ENCODE measurements at places on chromosomes 3 and 15.

DNA sequence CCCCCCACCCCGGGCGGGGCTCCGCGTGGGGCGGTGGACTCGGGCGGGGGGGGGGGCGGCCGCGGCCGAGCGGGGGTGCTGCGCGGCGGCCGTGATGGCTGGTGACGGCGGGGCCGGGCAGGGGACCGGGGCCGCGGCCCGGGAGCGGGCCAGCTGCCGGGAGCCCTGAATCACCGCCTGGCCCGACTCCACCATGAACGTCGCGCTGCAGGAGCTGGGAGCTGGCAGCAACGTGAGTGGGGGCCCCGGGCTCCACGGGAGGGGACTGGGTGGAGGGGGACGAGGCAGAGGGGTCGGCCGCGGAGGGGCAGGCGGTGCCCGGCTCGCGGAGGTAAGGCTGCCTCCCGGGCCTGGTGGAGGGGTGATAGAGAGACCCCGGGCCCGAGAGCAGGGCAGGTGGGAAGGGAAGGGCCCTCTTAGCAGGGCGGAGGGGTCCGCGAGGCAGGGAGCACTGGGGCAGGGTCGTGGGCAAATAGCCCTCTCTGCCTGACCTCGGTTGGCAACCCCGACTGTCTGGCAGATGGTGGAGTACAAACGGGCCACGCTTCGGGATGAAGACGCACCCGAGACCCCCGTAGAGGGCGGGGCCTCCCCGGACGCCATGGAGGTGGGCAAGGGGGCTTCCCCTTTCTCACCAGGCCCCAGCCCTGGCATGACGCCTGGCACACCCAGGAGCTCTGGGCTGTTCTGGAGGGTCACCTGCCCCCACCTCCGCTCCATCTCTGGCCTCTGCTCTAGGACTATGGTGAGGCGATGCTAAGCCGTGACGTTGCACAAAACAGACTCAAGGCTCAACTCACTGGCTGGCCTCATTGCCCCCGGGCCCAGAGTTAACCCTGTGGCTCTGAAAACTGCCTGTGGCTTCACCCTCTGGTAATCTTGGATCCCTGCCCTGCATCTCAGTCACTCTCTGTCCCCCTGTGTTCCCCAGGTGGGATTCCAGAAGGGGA lies at the start of gene ECE2:
ECE2 (plus strand) TSS at position 62 of the 950 bp plus-strand sequence; CDS start at position 194, 132 bp downstream.
- DNase-seq = no peak

- no peak for DNase-seq
Observed at GRCh38 chr15:76149291-76149915, 89.6 kb downstream of the TMEM266 start.

DNA sequence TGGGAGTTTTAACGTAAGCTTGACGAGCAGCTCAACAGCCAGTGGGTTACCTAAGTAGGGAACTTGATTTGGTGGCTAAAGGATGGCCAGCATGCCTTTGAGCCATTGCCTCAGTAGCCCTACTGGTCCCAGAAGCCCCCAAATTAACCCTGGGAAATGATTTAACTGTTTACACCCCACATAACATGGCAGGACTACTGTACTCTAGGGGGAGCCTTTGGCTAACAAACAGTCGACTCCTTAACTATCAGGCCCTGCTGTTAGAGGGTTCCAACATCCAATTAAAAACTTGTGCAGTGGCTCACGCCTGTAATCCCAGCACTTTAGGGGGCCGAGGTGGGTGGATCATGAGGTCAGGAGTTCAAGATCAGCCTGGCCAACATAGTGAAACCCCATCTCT lies 9.4 kb upstream of the SMCO1 start:
- no peak for DNase-seq

DNA sequence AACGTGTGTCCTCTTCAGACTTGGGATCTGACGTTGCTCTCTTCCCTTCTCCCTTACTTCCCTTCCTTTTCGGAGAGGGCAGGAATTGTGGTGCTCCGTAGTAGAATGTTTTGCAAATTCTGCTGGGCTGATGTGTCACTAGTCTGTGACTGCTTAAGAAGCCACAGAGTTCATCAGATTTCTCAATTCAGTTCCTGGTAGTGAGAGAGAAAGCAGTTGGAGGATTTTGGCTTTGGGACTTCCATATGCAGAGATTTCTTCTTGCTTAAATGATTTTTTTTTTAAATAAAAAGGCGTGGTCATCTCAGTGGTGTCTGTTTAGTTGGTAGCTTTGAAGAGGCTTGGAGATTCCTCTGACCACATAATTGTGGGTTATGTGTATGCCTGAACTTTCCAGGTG lies 10.1 kb downstream of the CEMIP start:
- DNase-seq = no peak

DNA sequence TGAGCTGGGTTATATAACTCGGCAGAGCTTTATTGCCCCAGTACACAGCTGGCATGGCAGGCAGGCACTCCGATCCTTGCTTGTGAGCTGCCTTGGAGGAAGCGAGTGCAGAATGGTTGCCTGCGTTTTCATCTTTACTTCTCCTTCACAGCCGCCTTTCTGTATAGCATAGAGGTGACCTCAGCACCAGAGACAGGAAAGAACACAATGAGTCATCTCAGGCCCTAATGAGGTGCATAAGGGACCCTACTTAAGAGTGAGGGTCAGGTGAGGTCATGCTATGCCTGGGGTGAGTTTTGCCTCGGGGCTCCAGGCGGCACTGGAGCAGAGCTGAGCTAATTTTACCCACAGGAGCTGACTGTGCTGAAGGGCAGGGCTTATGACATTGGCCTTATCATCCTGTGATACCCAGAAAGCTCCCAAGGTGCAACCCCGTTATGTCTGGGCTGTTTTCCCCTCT lies 43.5 kb downstream of the LPP start:
- no peak for DNase-seq

GRCh38 chr15:98560338-98560737 lies 88.0 kb upstream of the IGF1R start:
- DNase-seq = no peak

DNA sequence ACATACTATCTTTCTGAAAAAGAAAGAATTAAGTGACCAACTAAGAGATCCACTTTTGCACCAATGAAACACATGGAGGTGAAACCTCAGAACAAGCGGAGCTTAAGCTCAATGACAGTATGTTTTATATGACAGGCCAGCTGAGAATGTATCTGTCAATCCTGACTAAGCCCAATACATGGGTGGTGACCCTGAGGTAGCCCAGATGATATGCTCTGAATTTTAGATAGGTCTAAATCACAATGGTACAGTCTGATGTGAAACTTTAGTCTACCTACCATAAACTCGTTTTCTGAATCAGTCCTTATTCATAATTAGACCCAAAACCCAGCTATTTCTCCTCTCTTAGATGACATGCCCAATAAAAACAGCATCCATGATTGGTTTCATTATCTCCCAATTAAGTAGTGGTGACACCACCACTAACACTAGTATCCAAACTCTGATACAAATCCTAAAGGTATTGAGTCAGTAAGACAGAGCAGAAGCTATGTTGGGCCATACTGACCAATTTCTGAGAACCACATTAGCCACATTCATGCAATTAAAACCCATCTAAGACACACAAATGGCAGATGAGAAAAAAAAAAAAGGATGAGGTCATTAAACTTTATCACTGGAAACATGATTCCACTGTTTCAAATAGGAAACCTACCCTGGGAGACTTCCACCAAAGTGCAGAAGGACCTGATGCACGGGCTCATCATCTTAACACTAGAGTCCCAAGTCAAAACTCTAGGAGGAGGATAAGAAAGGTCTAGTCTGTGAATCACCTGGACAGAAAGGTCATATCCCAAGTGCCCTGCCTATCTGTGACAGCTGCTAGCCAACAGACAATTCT lies 20.6 kb downstream of the CMTM6 start:
- DNase-seq = no peak

DNA sequence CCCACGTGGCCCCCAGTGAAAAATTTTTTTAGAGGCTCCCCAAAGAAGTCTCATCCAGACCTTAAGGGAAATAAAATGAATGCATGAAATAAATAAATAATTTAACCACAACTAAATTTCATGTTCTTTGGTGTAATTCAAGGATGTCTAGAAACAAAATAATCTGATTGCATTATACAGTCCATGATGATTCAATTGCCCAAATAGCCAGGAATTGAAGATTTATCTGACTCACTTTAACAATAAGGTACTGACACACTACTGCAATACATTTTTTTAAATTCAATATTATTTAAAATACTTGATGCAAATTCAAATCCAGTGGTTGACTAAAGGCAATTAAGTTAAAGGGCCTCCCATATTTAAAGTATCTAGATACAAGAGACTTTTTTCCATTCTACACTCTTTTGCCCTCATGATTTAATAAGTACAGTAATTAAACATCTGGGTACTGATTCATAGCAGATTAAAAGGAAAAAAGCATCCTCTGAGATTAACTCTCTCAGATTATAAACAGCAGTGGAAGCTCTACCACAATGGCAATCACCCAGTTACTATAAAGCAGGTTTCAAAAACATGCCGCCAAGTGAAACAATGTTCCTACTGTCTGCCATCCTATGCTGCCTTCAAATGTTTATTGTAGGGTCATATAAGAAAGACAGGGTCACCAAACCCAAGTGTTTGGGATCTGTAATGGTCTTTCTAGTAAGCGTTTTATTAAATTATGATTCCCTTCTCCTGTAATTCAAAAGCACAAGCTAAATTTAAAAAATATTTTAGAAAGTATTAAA lies 9.9 kb downstream of the UQCC5 start:
- DNase-seq = no peak

DNA sequence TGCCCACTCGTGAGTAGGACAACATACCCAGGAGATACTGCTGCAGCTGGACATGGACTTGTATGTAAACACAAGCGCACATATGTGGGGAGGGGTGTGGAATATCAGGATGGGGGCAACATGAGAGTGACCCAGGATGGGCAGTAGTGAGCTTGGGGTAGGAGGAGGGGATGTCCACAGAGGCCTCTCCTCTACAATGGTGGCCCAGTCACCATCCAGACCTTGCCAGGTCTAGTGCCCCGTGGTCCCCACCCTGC lies 266 bp upstream of the ZBTB47 start:
- DNase-seq = no peak

DNA sequence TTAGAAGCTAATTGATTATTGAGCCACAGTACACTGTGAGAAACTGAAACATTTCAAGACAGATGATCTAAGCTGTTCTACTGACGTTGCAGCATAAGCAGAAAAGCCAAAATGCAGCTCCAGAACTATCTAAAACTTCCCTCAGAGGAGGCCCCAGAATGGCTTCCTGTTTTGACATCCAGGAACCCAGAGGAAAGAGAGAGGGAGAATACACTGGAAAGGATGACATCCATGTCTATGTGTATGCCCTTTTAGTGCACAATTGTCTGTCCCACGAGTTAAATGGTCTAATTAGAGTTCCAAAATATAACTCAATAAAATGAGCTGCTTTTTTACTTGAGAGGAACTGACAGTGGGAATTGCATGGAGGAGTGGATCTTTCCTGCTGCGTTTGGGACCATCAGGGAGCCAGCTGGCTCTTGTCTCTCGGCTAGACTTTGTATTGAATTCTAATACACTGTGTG lies 688.1 kb downstream of the ZNF385D start:
- DNase-seq = no peak

DNA sequence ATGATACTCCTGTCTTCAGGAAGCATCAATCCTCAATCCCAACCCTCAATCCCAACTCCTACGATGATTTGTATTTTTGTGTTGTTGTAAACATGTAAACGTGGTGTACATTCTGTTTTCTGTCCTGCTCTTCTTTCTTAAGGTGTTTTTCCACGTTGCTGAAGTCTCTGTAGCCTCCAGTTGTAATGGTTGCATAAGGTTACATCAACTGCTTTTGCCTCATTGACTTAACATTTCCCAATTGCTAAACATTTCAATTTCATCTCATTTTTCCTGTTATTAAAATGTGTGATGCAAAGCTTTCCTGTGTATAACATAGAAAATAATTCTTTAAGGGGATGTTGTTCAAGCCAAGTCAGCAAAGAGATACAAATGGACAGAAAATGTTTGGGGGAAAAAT lies 33.4 kb downstream of the HRH1 start:
- no peak for DNase-seq

DNA sequence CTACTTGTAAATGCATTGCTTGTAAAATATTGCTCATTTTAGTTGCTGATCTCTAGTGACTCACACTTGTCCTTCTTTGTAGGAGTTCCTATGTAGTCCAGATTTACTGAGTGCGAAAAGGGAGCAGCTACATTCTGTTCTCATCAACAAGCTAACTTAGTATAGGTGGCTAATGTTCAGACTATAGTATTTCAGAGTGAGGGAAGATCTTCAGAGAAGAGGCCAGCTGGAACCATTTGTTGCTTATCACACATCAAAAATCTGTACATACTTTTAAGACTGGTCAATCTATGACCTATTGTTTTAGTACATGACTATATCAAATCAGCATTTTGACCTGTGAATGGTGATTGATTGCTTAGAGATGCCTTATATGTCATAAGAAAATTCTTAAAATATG lies 71.3 kb upstream of the THSD4 start:
- no peak for DNase-seq

DNA sequence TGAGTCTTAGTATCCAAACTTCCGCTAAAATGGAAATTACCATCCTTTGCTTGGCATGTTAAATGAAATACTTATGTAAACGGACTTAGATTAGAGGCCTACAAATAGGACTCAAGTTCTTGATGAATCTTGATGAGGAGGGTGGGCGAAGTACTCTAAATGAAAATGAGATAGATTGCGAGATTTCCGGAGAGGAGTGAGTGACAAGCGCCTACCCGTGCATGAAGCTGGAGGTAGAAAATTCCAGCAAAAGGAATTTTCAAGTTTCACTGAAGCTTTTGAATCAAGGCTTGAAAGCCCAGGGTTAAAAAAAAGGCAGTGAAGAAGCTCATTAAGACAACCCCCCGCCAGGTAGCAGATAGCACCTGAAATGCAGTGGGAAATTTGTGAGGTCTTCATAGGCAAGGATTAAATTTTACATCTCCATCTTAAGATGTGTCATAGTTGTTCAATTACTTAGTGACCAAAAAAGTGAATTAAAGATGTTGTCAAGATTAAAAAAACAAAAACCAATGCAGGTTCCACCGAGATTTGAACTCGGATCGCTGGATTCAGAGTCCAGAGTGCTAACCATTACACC lies 655 bp upstream of the RAB11A start:
- DNase-seq = no peak

DNA sequence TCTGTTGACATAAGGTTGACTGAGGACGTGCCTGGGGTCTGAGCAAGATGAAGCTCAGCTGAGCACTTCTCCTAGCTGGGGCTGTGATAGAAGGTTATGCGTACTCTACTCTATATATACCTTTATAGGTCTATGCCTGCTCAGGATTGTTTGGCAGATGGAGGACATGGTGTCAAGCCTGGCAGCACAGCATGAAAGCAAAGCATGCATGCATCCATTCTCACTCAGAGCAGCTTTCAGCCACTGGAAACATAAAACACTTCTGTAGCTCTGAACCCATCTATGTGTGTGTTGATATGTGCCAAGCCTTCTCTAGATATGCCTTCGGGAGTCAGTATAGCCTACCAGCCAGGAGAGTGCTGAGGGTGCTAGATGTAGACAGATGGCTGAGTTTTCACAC lies 142.3 kb upstream of the NUDT16 start:
- no peak for DNase-seq
